ENCODE measurements at places on chromosomes 12 and 14.

DNA sequence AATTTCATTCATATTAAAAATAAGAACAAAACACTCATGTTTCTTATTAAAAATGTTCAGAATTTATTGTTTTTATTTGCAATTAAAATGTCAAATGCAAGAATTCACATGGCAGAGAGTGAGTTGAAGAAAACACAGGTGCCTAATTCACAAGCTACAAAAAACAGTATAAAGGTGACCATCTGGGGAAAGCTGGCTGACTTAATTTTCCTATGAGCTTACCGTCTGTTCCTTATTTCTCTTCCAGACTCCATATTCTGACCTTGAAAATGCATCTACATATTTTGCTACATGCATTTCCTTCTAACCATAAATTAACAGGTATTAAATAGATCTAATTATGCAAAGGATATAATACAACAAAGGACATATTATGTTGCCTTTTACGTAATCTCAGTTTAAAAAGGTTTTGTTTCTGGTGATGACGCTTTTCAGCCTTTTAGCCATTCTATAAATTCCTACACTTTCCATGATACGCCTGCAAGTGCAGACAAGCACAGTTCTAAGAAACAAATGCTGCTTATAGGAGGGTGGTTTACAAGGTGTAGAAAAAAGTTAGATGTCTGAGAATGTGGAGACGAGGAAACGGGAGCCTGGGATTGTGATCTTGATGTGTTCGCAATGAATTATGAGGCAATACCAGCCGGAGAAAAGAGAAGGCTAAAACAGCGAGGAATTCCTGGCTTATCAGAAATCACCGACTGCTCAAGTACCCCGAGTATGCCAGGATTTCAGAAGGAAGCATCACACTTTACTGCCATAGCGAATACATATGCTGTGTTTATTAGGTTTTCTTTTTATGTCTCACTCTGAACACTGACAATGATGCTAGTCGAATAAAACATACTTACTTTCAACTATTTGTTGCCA is 24.6 kb downstream of the LIN7A start:
- DNase-seq, result no peak

- no peak for DNase-seq
Measured at GRCh38 chr12:114884575-114884974, 200.6 kb upstream of the TBX3 start.

DNA sequence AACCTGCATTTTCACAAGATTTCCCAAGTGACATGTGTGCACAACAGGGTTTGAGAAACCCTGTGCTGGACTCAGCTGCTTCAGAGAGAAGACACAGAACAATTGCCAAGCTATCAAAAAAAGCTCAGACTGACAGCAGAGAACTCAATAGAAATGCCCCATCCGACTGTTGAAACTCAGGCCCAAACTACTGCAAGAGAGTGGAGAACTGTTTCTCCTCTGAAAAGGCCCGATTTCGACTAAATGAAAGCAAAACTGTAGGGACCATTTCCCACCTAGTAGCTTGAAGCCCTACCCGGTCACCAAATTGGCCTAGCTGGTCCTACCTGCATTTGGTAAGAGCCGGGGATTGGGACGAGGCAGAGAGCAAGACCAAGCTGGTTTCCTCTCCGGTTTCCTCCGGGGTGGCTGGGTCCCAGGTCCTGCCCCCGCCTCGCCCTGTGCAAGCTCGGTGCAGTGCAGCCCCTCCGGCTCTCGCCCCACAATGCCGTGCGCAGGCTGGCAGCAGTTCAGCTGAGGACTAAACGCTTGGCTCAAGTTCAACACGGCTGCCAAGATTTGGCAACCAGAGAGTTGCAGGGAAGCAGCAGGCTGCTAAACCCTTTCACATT is 1180.6 kb downstream of the VRK1 start:
- DNase-seq, result peak; percentile 29

- no peak for DNase-seq
Measured at GRCh38 chr12:88778064-88778463, 197.8 kb upstream of the KITLG start.

- no peak for DNase-seq
Measured at GRCh38 chr14:56133547-56133946, 15.3 kb downstream of the PELI2 start.

- no peak for DNase-seq
Measured at GRCh38 chr12:125406131-125406530, 340.9 kb downstream of the AACS start.

DNA sequence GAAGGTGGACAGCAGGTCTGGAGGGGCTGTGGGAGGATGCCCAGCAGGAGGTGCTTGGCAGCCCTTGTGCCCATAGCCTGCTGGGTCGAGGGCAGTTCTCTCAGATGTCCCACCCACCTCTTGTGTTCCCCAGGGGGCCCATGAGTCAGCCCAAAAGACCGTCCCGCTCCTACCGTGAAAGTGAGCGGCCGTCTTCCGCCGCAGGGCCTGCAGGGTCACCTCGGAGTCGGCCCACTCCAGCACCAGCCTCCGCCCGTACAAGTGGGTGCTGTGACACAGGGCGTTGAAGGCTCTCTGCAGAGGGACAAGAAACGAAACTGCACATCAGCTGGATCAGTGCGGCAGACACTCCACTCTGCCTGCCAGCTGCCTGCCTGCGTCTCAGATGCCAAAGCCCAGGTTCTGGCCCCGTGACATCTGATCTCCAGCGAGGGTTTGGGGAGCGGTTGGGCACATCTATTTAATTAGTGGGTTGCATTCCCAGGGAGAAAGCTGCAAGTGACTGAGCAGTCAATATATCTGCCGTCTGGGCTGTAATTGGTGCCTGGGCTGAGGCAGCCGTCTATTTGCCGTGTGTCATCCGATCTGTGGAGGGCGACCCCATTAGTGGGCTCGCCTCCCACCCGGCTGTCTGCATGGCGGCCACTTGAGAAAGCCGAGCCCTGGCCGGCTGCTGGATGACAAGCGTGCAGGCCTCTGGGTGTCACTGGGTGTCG is 121.5 kb downstream of the RBM19 start:
- no peak for DNase-seq

DNA sequence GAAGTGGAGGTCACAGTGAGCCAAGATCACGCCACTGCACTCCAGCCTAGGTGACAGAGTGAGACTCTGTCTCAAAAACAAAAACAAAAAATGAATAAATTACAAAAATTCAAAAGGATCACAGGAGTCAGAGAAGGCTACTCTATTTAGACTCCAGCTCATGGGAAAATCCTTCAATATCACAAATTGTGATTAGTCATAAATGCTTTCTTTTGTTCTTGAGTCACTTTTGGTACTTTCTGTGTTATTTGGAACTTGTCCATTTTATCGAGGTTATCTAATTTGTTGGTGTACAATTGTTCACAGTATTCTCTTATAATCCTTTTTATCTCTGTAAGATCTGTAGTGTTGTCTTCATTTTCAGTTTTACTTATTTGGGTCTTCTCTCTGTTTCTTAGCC is 18.9 kb downstream of the ALDH2 start:
- DNase-seq, result no peak

GRCh38 chr14:39861229-39861600 is 429.0 kb upstream of the FBXO33 start:
- DNase-seq, result no peak

GRCh38 chr14:61567838-61568571 is 127.3 kb upstream of the HIF1A start:
- DNase-seq, result no peak

- peak; percentile 49 for DNase-seq
Measured at GRCh38 chr12:116015525-116015924, 262.0 kb downstream of the MED13L start.

GRCh38 chr12:26744697-26745440 is 88.1 kb downstream of the ITPR2 start:
- peak; percentile 75 for DNase-seq

DNA sequence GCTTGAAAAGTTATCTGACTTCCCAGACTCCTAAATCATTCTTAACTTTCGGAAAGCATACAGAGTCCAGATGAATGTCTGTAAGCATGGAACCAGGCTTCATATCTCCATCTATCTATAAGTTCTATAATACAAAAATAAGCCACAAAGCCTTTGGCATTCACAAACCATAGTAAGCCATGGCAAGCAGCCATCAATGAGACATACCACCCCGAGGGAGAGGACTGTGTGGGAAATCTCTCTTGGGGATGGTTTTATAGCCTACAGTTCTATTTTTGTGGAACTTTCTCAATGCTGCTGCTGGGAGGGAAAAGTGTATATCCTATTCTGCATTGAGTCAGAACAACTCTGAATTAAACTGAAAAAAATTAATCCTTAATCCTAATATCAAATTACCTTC is 20.4 kb downstream of the EGLN3 start:
- DNase-seq, result no peak

DNA sequence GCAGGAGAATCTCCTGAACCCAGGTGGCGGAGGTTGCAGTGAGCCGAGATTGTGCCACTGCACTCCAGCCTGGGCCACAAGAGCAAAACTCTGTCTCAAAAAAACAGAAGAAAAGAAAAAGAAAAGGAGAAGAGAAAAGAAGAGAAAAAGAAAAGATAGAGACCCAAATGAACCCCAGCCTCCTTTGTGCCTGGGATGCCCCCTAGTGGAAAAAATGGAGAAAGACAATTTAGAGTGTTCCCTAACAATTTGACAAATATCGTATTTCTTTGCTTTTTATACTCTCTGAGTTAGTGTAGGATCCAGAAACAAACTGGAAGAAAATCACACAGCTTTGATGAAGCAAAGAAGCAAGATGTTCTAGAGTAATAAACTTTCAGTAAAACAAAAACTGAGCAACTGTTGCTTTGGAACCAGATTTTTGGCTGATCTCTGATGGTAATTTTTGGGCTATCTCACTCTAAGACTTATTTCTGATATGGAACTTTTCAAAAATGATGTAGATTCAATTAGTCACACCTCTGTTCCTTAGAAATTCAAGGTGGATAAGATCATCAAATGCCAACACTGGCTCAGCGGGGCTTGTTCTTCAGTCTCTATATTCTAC is 18.6 kb upstream of the PRKAB1 start:
- DNase-seq, result no peak

GRCh38 chr14:97021571-97022168 is 224.5 kb downstream of the VRK1 start:
- DNase-seq, result no peak

- no peak for DNase-seq
Measured at GRCh38 chr14:66641861-66642635, 134.1 kb downstream of the GPHN start.

DNA sequence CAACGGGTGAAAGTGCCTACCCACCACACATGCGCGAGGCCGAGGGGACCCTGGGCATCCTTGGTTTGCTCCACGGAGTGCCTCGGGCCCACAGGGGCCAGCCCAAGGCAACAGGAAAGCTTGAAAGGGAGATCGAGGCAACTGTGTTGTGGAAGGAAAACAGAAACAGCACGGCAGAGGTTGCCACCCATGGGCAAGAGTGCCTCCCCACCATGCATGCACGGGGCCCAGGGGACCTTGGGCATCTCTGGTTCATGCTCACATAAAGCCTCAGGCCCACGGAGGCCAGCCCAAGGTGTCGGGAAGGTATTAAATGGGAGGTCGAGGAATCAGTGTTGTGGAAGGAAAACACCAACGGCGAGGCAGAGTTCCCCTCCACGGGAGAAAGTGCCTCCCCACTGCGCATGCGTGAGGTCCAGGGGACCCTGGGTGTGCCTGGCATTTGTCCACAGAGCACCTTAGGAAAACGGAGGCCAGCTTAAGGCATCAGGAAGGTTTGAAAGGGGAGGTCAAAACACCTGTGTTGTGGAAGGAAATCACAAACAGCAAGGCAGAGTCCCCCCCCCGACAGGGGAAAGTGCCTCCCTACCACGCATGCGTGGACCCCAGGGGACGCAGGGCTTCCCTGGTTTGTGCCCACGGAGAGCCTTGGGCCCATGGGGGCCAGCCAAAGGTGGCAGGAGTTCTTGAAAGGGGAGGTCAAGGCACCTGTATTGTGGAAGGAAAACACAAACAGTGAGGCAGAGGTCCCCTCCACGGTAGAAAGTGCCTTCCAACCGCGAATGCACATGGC is 367.3 kb downstream of the ALG10 start:
- DNase-seq, result no peak

DNA sequence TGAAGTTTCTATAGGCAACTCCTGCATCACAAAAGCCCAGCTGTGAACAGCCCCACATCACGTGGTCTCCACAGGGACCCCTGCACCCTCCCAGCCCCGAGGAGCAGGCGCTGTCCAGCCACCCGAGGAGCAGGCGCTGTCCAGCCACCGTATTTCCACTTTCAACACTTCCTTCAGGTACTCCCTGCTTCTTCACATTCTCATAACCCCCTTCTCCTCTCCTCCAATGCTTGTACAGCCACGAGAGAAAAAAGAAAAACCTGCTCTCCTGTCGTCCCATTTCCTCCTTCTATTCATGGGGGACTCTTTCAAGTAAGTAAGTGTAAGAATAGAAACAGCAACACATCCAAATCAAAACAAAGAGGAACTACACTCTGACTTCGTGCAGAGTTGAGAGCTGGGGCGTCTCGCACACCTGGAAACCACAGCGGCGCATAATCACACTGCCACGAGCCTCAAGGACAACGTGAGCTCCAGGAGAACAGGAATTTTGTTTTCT is 11.9 kb downstream of the CDC42BPB start:
- DNase-seq, result no peak

- no peak for DNase-seq
Measured at GRCh38 chr12:111024205-111024801, 103.9 kb upstream of the MYL2 start.

Data from astrocyte of the cerebellum (primary cell).